GM03348 (cell line): ENCODE measurements at places on chromosomes 3 and 15.

DNA sequence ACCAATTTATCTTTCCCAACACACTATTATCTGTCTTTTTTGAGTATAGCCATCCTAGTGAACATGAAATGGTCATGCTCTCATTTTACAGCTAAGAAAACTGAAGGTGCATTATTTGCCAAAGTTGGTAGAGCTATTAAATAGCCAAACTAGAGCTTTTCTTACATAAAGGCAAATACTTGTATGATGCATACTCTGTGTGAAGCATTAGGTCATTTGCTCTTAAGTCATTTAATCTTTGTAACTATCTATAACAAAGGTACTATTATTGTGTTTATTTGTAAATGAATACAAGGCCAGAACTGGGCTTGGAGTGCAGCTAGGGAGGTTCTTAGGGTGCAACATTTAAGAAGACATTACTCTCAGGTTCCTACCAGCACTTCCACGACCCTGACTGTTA is 123.7 kb downstream of the THSD4 start:
- no peak for DNase-seq

DNA sequence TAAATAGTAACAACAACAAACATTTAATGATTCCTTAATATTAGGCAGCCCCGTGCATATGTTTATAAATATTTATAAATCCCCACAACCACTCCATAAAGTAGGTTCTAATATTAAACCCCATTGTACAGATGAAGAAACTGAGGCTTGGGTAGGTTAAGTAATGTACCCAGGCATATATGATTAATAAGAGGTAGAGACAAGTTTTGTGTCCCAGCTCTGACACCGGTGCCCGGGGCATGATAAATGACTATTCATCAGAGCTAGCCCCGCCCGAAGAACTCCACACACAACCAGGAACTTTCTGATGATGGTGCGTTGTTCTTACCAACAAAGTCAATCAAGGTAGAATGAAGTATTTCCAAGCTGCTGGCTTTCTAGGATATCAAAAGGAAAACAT is 19.4 kb downstream of the CDCP1 start:
- no peak for DNase-seq

GRCh38 chr3:73547427-73548248 is 77.1 kb downstream of the PDZRN3 start:
- DNase-seq, result peak; percentile 74

- no peak for DNase-seq
These were observed 406.5 kb upstream of the THBS1 start for GRCh38 chr15:39174332-39174731.

- no peak for DNase-seq
These were observed 43.7 kb upstream of the MAPKBP1 start for GRCh38 chr15:41730543-41730942.

DNA sequence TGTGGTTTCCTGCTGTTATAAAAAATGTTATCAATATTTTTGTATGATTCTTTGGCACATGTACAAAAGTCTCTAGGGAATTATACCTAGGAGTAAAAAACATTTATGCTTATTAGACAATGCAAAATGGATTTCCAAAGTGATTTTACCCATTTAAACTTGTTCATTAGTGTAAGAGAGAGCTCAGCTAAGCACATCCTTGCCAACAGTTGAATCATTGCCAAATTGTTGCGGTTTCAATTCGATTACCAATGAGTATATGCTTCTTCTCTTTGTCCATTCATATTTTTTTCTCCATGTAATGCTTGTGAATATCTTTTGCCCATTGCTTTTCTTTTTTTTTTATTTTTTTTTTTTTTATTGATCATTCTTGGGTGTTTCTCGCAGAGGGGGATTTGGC is 17.2 kb downstream of the CASR start:
- DNase-seq, result no peak

GRCh38 chr3:83189634-83190033 is 1428.2 kb upstream of the GBE1 start:
- DNase-seq, result no peak

DNA sequence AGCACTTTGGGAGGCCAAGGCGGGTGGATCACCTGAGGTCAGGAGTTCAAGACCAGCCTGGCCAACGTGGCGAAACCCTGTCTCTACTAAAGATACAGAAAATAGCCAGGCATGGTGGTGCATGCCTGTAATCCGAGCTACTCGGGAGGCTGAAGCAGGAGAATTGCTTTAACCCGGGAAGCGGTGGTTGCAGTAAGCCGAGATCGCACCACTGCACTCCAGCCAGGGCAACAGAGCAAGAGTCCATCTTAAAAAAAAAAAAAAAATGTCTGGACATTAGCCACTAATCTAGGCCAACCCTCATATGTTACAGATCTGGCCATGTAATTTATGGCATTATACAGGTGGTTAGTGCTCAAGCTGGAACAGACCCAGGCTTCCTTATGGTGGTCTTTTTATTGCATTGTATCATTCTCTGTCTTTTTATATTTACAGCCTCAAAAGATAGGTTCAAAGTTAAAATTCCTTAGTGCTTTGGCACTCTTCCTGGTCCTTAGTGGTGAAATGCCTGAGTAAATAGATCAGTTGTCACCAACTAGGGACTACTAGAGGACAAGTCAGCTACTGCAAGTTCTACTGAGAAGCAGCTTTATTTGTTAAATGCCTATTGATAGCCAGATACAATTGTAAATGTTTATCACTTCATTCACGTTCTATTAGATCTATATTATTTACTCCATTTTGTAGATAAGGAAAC is 16.0 kb downstream of the STARD9 start:
- peak; percentile 73 for DNase-seq

DNA sequence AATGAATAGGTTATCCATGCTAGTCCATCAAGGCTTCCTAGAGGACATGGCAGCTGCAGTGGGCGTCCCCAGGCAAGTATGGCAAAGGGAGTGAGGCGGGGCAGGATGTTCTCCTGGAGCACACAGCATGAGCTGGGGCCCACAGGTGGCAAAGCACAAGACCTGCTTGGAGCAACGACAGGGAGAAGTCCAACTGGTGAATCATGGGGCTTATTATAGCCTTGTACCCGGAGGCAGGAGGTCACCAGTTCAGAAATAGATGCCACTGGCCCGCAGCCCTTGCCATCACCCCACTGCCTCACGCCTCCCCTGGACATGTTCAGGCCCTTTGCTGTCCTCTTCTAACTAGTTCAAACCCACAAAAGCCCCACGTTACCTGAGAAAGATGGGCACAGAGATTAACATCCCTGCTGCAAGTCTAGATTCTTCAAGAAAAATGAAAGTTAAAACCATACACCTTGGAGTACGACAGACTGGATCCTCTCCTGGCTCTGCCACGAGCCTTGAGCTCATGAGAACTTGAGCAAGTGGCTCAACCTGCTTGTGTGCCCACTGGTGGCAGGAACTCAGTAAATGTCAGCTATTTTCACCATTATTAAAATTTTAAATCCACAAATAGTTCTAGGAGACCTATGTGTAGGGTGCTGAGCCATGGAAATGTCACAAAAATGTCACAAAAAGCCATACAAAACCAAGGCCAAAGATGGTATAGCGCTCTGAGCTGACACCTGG is 1.8 kb upstream of the SRGAP3 start:
- DNase-seq, result no peak

DNA sequence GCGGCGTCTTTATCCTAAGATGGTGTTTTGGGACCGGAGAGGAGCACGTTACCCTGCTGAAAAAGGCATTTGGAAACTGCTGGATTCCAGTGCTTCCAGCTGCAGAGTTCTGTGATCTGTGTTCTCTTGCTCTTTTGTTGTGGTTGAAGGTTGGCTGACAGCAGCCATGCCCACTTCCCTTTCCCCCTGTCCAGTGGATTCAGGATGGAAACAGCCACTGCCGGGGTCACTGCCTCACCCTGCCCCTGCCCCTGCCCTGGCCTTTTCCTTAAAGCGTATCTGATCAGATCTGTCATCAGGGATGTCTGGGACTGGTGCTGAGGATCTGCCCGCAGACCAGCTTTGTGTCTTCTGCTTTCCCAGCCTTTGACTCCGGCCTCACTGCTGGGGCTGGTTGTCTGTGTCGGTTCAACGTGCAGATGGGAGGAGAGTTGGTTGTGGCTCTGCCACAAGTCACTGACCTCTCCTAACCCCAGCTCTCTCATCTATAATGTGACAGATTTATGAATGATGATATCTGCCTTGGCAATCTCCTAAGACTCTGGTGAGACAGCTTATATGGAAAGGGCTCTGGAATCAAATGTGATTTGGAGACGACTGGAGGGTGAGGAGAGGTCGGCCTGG is 219.4 kb upstream of the BHLHE40 start:
- DNase-seq, result no peak

GRCh38 chr3:123907720-123908119 is 23.6 kb upstream of the MYLK start:
- no peak for DNase-seq

- DNase-seq, result no peak
These were observed 44.1 kb upstream of the ARL6 start for GRCh38 chr3:97720417-97720816.

DNA sequence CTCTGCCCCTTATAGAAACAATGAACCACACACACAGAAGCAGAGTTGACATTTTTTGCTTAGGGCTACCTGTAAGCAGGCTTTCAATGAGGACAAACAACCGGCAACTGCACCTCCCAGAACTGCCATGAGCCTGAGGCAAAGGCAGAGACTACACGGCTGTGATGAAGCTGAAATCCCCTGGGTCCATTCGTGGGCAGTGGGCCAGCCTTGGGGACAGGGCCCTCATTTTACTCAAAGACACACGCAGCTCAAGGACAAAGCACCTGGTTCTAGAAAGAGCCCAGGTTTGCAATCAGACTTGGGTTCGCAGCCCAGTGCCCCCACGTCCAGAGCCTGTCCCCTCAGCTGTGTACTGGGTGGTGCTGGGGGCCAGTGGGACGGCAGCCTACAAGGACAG is 17.9 kb downstream of the FAM174B start:
- no peak for DNase-seq

GRCh38 chr3:56885879-56886278 is 84.1 kb upstream of the ARHGEF3 start:
- no peak for DNase-seq

DNA sequence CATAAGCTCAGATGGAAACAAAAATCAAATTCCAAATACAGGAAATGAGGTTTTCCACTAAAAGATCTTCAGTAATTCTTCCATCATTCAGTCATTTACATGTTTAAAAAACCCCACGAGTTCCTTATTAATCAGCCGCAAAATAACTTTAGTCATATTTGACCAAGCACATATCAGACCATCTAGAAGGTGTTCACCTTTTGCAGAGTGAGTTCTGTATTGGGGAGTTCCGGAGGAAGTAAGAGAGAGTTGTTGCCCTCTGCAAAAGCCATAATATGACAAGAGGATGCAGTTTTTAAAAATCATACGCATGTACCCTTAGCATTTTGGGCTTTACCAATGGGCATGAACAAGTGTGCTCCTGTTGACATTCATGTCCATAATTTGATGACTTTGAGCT is 61.6 kb downstream of the CCR1 start:
- no peak for DNase-seq

- peak; percentile 95 for DNase-seq
These were observed at the start of gene PODXL2 for GRCh38 chr3:127628788-127629466. Gene PODXL2 (plus strand): TSS chr3:127629185. CDS start chr3:127629220, 35 bp downstream.

- DNase-seq, result no peak
These were observed 75.7 kb upstream of the PRR23C start for GRCh38 chr3:139120086-139121056.

- no peak for DNase-seq
These were observed 44.0 kb upstream of the ETV5 start for GRCh38 chr3:186152889-186153292.

- no peak for DNase-seq
These were observed 63.6 kb downstream of the SLC15A2 start for GRCh38 chr3:121957674-121958415.

- no peak for DNase-seq
These were observed 121.6 kb upstream of the MRPS22 start for GRCh38 chr3:139222100-139222657.

- DNase-seq, result peak; percentile 36
These were observed 174.5 kb upstream of the LRIG1 start for GRCh38 chr3:66675366-66675765.

GRCh38 chr15:31344823-31345605 is 18.4 kb downstream of the KLF13 start:
- peak; percentile 37 for DNase-seq

DNA sequence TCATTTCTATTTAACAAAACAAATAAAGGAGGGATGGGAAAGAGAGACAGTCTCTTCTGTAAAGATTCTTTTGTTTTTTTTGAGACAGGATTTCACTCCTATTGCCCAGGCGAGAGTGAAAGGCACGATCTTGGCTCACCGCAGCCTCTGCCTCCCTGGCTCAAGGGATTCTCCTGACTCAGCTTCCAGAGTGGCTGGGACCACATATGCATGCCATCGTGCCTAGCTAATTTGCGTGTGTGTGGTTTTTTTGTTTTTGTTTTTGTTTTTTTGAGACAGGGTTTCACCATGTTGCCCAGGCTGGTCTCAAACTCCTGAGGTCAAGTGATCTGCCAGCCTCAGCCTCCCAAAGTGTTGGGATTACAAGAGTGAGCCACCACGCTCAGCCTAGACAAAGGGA is 23.3 kb downstream of the STAG1 start:
- peak; percentile 45 for DNase-seq

- no peak for DNase-seq
These were observed 12.6 kb upstream of the GOLGA6L7 start for GRCh38 chr15:28861031-28861534.

GRCh38 chr15:25019434-25019833 is 64.6 kb downstream of the SNRPN start:
- no peak for DNase-seq

- no peak for DNase-seq
These were observed 315.0 kb upstream of the LRRFIP2 start for GRCh38 chr3:37489355-37489754.

DNA sequence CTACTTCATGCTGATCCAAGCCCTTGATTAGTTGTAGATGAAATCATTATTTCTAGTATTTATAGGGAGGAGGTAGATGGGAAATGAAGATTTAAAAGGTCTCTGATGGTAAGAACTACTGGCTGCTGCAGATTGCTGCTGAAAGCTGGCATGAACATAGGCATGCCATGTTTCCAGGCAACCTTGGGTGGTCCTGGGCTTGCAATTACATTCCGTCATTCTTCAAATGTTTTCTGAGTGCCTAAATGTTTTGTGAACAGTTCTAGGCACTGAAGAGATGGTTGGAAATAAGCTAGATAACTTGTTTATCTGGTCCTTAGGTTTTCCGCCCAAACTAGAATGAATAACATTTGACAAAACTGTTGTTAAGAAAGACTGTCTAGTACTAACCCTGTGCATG is 95.8 kb downstream of the KCNAB1 start:
- no peak for DNase-seq

GRCh38 chr3:129058441-129059200 is 2.0 kb upstream of the GP9 start:
- DNase-seq, result no peak

- DNase-seq, result no peak
These were observed 33.7 kb downstream of the PSTPIP1 start for GRCh38 chr15:77028451-77029165.

- no peak for DNase-seq
These were observed 50.4 kb upstream of the LARS2 start for GRCh38 chr3:45337839-45338470.

GRCh38 chr15:89767411-89767915 is 8.7 kb upstream of the MESP2 start:
- DNase-seq, result no peak

GRCh38 chr15:68550498-68551295 is 28.1 kb upstream of the CORO2B start:
- peak; percentile 68 for DNase-seq
